ENCODE measurements at places on chromosomes 1 and 21.

- DNase-seq: no peak
These were observed 64.7 kb downstream of the PRRC2C start for GRCh38 chr1:171550050-171550449.

GRCh38 chr1:223538981-223539380 is 126.5 kb downstream of the CAPN8 start:
- DNase-seq: peak; percentile 46

DNA sequence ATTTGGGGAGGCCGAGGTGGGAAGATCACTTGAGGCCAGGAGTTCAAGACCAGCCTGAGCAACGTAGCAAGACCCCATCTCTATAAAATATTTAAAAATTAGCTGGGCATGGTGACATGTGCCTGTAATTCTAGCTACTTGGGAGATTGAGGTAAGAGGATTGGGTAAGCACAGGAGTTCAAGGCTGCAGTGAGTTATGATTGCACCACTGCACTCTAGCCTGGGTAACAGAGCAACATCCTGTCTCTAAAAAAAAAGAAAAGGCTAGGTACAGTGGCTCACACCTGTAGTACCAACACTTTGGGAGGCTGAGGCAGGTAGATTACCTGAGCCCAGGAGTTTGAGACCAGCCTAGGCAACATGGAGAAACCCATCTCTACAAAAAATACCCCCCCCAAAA is 35.7 kb upstream of the RCC1 start:
- DNase-seq: no peak

GRCh38 chr1:241939798-241940197 is 17.8 kb upstream of the BECN2 start:
- DNase-seq: no peak

GRCh38 chr21:31088474-31088751 is 50.1 kb upstream of the KRTAP19-8 start:
- no peak for DNase-seq

All from right hindlimb (tissue), 1 donor.